ENCODE measurements at places on chromosomes 16 and 17. TPM values are rescaled to one million over a fixed set of nuclear protein-coding genes. Genes with fewer than 3 reads are reported as not detected.

IL21R gene
- 0.34 TPM for total RNA-seq

NCBP3 gene
- 16.8 TPM for total RNA-seq

HOXB13 gene
- total RNA-seq: not detected

PPP1R27 gene
- total RNA-seq: not detected

CALB2 gene
- total RNA-seq: 50.4 TPM

ZFP3 gene
- 0.41 TPM for total RNA-seq

NHLRC4 gene
- total RNA-seq: not detected

ASPSCR1 gene
- 55.4 TPM for total RNA-seq

DNA sequence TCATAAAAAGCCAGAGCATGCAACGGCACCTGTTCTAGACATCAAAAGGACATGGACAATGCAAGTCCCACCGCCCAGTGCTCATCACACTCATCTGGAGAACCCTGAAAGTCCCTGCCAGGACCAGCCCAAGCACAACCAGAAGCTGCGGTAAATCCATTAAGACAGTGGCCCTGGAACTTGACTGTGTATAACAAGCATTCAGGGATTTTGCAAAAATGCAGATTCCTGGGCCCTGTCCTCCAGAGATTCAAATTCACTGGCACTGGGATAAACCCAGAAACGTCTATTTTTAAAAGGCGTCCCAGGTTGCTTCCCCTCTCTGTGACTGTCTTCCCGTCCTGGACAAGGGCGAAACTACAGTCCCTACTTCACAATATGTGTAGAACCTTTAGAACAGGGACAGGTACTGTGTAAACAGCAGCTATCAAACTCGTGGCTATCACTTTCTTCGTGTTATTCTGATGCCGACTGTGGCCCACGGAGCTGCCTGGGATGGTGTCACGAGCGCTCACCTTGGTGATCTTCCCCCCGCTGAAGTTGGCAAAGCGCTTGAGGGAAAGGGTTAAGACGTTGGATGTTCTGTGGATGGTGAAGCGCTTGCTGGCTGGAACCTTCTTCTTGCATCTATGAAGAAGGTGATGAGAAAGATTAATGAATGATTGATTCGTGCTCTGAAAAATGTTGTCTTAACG is 22.3 kb downstream of the USP36 start:
- DNase-seq: no peak
- H3K4me1 ChIP-seq: no peaks in the 10 kb centered on the region
- H3K27ac ChIP-seq: no peak overlapping the region
- H3K36me3 ChIP-seq: peaks cover 91% of the 10 kb centered on the region
- H3K4me3 ChIP-seq: no peak overlapping the region
- no peaks in the 10 kb centered on the region for H3K27me3 ChIP-seq

DNA sequence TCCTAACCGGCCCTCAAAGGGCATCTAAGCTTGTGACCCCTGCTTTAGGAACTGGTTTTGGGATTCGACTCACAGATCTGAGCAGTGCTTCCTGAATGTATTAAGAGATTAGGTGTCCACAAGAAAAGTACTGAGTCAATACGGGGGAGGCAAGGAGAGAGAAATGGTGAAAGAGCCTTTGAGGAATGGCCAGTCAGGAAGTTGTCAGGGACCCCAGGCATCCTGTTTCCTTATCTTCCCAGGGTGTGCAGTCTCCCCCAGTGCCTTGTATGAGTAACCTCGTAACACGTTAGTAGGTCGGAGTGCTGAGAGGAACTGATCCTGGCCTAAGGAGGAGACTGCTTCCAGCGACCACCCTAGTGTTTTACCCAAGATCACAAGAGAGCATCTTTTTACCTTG is 16.4 kb upstream of the TMED6 start:
- no peak overlapping the region for H3K27ac ChIP-seq
- peaks cover 95% of the 10 kb centered on the region for H3K36me3 ChIP-seq
- no peaks in the 10 kb centered on the region for H3K4me1 ChIP-seq
- H3K27me3 ChIP-seq: no peaks in the 10 kb centered on the region

DNA sequence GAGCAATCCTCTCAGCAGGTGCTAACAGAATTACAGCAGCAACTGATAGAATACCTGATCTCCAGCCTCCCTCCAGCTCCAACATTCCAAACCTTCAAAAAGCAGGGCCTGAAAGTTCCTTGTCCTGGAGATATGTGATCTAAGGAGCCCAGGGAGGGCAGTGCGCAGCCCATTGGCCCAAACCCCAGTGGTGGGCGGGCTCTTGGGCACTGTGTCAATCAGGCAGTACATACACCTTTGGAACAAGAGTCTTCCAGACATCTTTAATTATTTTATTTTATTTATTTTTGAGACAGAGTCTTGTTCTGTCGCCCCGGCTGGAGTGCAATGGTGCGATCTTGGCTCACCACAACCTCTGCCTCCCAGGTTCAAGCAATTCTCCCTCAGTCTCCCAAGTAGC is 24.2 kb downstream of the SLC12A3 start:
- H3K27ac ChIP-seq: no peak overlapping the region
- no peaks in the 10 kb centered on the region for H3K27me3 ChIP-seq
- no peaks in the 10 kb centered on the region for H3K4me1 ChIP-seq
- H3K36me3 ChIP-seq: no peaks in the 10 kb centered on the region
- H3K4me3 ChIP-seq: no peak overlapping the region

GRCh38 chr17:49436174-49436573 is 21.5 kb upstream of the PHB1 start:
- H3K4me3 ChIP-seq: no peak overlapping the region
- H3K27ac ChIP-seq: no peak overlapping the region
- no peaks in the 10 kb centered on the region for H3K36me3 ChIP-seq
- DNase-seq: peak; percentile 26
- H3K4me1 ChIP-seq: no peaks in the 10 kb centered on the region

- H3K27ac ChIP-seq: no peak overlapping the region
- DNase-seq: no peak
- no peaks in the 10 kb centered on the region for H3K36me3 ChIP-seq
- no peaks in the 10 kb centered on the region for H3K4me1 ChIP-seq
- no peaks in the 10 kb centered on the region for H3K27me3 ChIP-seq
Observed at GRCh38 chr16:26335236-26335853, 643.6 kb downstream of the HS3ST4 start.

GRCh38 chr17:31394544-31394943 is 3.1 kb downstream of the RAB11FIP4 start:
- DNase-seq: peak; percentile 68
- peaks cover 12% of the 10 kb centered on the region for H3K4me1 ChIP-seq
- H3K4me3 ChIP-seq: no peak overlapping the region

DNA sequence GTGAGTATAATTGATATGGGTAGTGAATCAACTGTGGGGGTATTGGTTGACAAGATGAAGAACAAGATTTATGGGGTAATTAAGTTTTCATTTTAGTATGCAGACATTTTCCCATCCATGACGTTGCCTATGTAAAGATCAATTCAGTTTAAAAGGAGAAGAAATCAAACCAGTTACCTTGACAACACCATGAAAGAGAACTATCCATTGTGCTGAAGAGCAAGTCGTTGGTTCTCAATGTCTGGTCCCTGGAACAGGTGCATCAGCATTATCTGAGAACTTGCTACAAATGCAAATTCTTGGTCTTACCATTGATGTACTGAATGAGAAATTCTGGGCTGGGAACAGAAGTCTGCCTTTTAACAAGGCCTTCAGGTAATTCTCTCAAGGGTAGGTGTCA is 801 bp upstream of the OR4D2 start:
- H3K27ac ChIP-seq: no peak overlapping the region
- no peaks in the 10 kb centered on the region for H3K4me1 ChIP-seq
- no peak overlapping the region for H3K4me3 ChIP-seq
- peaks cover 44% of the 10 kb centered on the region for H3K27me3 ChIP-seq
- H3K36me3 ChIP-seq: no peaks in the 10 kb centered on the region

- H3K4me3 ChIP-seq: no peak overlapping the region
- no peak for DNase-seq
- H3K4me1 ChIP-seq: no peaks in the 10 kb centered on the region
- peaks cover 47% of the 10 kb centered on the region for H3K36me3 ChIP-seq
Observed at GRCh38 chr16:28983644-28984043, 1.2 kb upstream of the LAT start.

DNA sequence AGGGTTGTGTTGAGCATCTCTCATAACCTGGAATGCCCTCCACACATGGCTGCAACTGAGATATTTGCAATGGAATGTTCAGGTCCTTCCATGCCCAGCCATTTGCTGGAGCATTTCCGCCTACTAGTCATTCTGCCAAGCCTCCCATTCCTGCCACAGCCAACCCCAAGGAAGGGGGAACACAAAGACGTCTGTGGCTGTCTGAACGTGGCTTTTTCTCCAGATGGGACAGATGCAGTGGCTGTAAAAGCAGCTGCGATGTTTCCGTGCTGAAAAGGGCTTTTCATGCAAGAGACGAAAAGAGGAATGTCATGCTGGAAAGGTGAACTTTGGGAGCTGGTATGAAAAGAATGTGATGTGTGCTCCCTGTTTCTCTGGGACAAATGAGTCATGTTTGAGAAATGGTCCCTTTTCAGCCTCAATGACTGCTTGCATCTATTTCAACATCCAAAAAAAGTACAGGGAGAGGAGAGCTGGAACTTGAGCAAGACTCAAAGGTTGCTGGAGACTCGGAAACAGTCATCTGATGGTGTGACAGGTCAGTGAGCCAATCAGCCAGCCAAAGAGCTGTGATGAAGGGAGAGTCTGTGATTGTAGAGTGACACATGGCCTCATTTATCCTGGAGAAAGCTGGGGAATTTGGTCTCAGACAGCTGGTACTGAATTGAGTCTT is 208.9 kb downstream of the SHISA9 start:
- H3K36me3 ChIP-seq: no peaks in the 10 kb centered on the region
- no peaks in the 10 kb centered on the region for H3K27me3 ChIP-seq
- peaks cover 19% of the 10 kb centered on the region for H3K4me1 ChIP-seq
- H3K4me3 ChIP-seq: no peak overlapping the region

DNA sequence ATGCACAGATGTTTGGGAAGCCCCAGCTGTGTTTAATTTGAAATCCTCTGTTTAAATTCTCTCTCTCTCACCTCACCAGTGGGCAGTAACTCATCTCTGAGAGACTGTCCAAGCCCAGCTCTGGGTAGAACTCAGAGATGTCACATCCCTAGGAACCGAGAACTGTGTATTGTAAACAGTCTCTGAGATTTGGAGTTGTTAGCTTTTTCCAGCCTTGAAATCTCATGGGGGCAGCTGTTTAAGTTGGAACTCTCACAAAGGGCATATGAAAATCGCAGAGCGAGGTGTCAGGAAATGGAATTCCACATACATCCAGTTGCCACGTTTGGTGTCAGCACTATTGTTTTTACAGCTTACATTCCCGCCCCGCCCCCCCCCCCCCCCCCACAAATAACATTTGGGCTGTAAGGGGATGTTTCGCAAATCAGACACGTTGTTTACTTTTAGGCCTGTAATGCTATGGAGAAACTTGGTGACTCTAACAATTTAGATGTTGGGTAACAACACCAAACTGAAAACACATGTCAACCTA is 34.3 kb downstream of the VPS35L start:
- H3K27me3 ChIP-seq: no peaks in the 10 kb centered on the region
- no peak overlapping the region for H3K4me3 ChIP-seq
- DNase-seq: no peak

GRCh38 chr17:65472666-65473309 is 88.7 kb downstream of the AXIN2 start:
- H3K4me3 ChIP-seq: no peak overlapping the region
- H3K27me3 ChIP-seq: peaks cover 8% of the 10 kb centered on the region
- H3K36me3 ChIP-seq: no peaks in the 10 kb centered on the region
- H3K27ac ChIP-seq: no peak overlapping the region
- H3K4me1 ChIP-seq: no peaks in the 10 kb centered on the region

DNA sequence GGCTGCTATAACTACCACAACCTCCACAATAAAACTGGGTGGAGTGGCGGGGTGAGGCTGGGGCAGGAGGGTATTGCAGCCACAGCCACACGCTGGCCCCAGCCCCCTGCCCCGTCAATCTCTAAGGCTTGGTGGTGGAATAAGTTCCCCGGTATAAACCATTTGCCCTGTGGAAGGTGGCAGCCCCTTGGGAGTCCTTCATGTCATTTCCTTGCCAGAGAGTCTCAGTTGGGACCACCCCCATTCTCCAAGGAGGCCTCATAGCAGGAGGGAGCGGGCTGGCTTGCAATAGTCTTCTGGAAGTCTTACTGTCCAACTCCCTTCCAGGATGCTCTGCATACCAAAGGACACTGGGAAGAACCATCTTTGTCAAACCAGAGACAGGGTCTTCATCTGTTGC is 19.4 kb downstream of the CD300A start:
- H3K36me3 ChIP-seq: no peaks in the 10 kb centered on the region
- H3K4me3 ChIP-seq: no peak overlapping the region
- H3K4me1 ChIP-seq: no peaks in the 10 kb centered on the region
- H3K27me3 ChIP-seq: peaks cover 13% of the 10 kb centered on the region
- DNase-seq: no peak

GRCh38 chr17:82238472-82239201 is 9.8 kb downstream of the SLC16A3 start:
- H3K27me3 ChIP-seq: no peaks in the 10 kb centered on the region
- H3K4me1 ChIP-seq: peaks cover 80% of the 10 kb centered on the region
- no peak overlapping the region for H3K4me3 ChIP-seq
- peaks cover 94% of the 10 kb centered on the region for H3K36me3 ChIP-seq
- DNase-seq: no peak

DNA sequence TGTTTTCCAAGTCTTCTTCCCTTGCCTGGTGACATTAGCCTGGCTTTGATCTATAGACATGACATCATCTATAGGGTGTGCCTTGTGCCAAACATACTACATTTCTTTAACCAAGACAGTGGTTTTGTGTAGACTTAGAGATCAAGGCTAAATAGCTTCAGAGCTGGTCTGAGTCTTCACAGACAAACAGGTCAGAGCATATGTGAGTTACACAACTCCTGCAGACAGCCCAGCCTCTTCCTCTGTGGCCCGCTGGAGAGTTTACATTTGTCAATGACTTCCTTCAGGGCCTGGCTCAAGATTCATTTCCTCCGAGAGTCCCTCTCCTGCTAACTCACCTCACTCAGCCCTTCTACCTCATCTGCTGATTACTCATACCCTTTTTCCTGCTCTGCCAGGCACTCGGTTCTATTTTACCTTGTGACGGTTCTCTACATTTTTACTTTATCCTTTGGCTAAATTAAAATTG is 73.1 kb upstream of the TANC2 start:
- H3K36me3 ChIP-seq: no peaks in the 10 kb centered on the region
- H3K27ac ChIP-seq: no peak overlapping the region
- DNase-seq: no peak

DNA sequence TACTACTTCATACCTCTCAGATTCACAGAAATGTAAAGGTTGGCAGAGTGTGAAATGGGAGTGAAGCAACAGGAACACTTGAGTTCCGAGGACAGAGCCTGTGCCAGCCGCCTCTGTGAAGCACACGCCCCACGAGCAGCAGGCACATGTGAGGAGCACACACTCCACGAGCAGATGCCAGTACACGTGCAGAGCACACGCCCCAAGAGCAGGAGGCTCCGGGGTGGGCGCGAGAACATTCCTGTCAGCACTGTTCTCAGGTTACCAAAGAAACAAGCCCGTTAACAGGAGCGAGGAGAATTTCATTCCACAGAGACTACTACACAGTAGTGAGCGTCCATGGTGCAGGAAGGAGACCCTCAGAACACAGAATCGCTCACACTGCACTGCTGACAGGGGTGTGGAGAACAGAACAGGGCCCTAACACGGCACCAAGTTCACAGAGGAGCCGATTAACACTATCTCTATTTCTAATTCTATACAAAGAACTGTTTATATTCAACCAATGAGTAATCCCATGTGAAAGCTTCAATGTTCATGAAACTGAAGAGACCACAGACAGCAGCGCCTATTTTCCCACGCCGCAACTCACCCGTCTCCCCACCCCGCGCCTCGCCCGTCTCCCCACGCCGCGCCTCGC is 40.1 kb downstream of the KLHDC4 start:
- no peak for DNase-seq
- no peaks in the 10 kb centered on the region for H3K27me3 ChIP-seq
- no peak overlapping the region for H3K4me3 ChIP-seq
- no peaks in the 10 kb centered on the region for H3K4me1 ChIP-seq
